Brain (organoid and tissue), 16 donors: ENCODE measurements at places on chromosomes 13 and 19. TPM values are rescaled to one million over a fixed set of nuclear protein-coding genes. Genes with fewer than 3 reads are reported as not detected.
A peak's percentile ranks its signal among the peaks of the same experiment; 100 is the strongest.

Gene ATP4B
- polyA plus RNA-seq = 1.8 TPM

DNA sequence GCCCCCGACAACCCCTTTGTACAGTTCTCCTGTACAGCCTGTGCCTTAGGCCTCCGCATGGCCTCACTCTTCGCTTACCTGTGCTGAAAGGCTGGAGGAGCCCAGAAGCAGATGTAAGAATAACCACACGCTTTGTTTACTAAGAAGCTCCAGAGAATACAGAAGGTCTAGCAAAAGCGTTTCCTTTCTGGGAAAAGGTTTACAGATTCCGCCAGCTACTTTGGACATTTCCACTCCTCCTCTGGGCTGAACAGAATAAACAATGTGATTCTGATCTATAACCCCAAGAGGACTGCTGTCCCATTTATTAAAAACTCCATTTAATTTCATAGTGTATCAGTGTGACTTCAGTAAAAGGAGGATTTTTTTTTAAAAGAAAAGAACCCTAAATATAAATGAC lies 339.2 kb downstream of the DNAJC15 start:
- no peak for DNase-seq

Gene PSG6
- polyA plus RNA-seq = not detected

DNA sequence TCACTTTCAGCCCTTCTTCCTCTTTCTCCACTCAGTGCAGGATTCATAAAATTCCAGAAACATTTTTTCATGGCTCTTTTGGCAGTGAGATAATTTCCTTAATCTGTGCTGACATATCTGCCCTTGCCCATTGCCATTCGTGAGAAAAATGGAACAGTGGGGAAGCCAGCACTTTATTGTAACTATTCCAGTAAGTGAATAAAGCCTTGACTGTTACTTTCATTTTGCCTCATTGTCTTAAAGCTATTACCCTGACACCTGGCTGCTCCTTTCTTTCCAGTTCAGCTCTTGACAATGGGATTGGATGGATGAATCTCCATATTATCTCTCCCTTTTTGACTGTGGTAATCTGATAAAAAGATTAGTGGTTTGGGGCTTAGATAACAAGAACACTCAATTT lies 1068.1 kb upstream of the PCDH20 start:
- DNase-seq = no peak

- DNase-seq = no peak
These were observed 22.0 kb downstream of the SAE1 start for GRCh38 chr19:47152632-47153031.

Gene FPR1
- 3.1 TPM for polyA plus RNA-seq

Gene OR7D2
- polyA plus RNA-seq = not detected

Gene CTXN1
- polyA plus RNA-seq = 260 TPM

Gene RASL11A
- 4.4 TPM for polyA plus RNA-seq

- DNase-seq = no peak
These were observed 46.1 kb downstream of the LATS2 start for GRCh38 chr13:21015284-21015683.

GRCh38 chr13:93309886-93310523 lies 83.4 kb downstream of the GPC6 start:
- peak; percentile 76 for DNase-seq

DNA sequence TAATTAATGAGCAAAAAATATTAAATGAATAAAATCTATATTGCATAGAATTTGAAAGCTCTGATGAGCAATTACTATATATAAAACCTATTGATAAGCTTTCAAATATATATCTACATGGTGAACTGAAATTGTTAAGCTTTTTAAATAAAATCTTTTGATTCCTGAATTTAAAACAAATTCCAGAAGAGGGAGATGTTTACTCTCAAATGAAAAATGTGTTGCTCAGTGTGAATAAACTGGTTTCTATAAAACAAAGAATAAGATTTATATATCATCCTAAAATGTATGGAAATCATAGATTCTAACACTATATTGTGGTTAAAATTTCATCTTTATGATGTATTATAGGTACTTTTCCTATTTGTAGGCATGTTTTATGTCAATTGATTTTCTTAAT lies 171.5 kb upstream of the SLITRK6 start:
- DNase-seq = peak; percentile 56

- no peak for DNase-seq
These were observed 166.6 kb downstream of the KLF12 start for GRCh38 chr13:73967397-73968165.

- no peak for DNase-seq
These were observed 2749.5 kb downstream of the PCDH9 start for GRCh38 chr13:64480672-64481071.
